Activated CD8-positive, alpha-beta memory T cell treated with anti-CD3 and anti-CD28 coated beads, Interleukin-2, amount 10 ng/mL, durations not matched to agents 7 days and 5 days (primary cell): ENCODE measurements at places on chromosomes 3 and 15.
A peak's percentile ranks its signal among the peaks of the same experiment; 100 is the strongest.

GRCh38 chr3:70736009-70736408 lies 423.6 kb upstream of the MDFIC2 start:
- DNase-seq: no peak

DNA sequence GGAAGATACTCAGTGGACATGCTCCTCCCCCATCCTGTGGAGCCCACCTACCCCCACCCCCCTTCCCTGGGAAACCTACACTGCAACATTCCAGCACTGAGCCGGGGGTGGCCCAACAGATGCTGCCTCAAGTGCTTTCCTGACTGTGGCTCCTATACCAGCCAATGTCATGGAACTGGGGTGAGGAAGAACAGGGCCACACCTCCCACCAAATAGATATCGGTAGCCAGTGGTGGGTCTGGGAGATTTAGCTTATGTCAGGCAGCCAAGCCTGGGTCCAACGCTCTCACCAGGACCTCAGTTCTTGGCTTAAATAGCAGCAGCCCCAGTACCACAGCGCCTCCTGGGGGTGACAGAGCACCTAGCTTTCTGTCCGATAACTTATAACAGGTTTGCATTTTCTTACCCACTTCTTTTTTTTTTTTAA lies 30.3 kb downstream of the CDC25A start:
- peak; percentile 61 for DNase-seq

- DNase-seq: no peak
These were observed 162.0 kb downstream of the CHSY1 start for GRCh38 chr15:101089579-101090427.

GRCh38 chr15:68435966-68436365 lies 4.0 kb upstream of the ITGA11 start:
- DNase-seq: peak; percentile 11

DNA sequence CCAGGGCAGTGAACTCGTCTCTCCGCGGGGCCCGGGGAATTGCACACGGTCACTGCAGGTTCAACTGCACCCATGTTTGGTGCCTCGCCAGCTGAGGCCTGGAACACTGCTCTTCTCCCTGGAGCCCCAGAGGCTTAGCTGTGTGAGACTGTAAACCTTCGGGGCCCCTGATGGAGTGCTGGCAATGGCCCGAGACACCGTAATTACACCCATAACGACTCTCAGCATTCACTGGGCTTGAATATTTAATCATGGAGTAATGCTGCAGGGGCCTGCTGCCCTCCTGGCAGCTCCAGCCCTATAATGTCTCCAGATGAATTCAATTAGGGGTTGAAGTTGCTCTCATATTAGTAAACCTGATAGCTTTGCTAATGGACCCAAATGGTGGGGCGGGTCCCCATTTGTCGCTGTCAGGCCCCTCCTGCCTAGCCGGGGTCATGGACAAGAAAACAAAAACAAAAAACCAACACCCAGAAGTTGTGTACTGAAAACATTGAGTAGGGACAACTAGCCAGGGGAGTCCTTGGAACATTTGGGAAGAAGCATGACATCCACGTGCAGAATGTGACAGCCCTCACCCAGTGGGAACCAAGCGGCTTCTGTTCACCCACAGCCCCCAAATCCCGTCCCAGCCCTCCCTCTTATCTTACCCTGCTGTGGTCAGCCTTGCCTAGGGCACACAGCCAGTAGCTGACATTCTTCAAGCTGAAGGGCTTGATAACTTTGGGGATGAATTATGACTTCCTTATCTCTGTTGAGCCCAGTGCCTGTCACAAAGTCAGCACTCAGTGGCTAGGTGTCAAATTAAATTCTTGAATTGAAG lies 74.3 kb upstream of the SCN5A start:
- no peak for DNase-seq

GRCh38 chr3:40546816-40547215 lies 22.1 kb downstream of the ZNF621 start:
- no peak for DNase-seq

GRCh38 chr3:180142041-180142440 lies 105.3 kb upstream of the PEX5L start:
- no peak for DNase-seq
